ENCODE measurements at places on chromosomes 12 and 14.

GRCh38 chr14:76430017-76430416 lies 54.1 kb downstream of the ESRRB start:
- DNase-seq, result no peak

DNA sequence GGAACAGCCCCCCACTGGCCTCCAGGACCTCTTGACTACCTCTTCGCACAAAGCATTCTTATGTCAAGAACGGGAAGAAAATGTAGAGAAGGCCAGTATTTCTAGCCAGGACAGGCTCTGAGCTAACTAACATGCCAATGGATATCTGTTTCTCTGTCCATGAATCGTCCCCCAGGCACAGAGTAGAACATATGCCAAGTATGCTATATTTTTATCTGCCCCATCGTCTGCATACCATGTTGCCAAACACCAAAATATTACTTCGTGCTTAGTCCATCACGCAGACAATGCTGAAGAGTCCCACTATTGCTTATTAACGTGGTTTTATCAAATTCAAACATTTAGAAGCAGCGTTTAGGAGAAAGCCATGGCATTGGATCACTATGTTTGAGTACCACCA lies 151.4 kb upstream of the CPSF6 start:
- no peak for DNase-seq

- DNase-seq, result no peak
Measured at GRCh38 chr14:102196039-102196901, 56.6 kb downstream of the WDR20 start.

GRCh38 chr12:126936181-126936851 lies 1330.7 kb upstream of the TMEM132C start:
- peak; percentile 26 for DNase-seq

DNA sequence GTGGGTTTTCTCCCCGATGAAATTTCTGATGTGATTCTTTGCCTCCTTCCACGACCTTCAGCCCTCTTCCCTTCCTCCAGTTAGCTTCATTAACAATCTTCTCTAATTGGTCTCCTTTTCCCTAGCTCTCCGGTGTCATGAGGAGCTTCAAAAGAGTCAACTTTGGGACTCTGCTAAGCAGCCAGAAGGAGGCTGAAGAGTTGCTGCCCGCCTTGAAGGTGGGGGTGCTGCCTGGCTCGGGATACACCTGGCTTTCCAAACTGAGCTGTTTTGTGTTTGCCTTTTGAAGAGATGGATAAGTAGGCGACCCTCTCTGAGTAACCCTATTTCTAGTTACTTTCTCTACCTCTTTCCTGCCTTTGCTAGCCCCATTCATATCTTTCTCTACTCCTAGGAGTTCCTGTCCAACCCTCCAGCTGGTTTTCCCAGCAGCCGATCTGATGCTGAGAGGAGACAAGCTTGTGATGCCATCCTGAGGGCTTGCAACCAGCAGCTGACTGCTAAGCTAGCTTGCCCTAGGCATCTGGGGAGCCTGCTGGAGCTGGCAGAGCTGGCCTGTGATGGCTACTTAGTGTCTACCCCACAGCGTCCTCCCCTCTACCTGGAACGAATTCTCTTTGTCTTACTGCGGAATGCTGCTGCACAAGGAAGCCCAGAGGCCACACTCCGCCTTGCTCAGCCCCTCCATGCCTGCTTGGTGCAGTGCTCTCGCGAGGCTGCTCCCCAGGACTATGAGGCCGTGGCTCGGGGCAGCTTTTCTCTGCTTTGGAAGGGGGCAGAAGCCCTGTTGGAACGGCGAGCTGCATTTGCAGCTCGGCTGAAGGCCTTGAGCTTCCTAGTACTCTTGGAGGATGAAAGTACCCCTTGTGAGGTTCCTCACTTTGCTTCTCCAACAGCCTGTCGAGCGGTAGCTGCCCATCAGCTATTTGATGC lies 797 bp downstream of the ESPL1 start:
- DNase-seq, result no peak

GRCh38 chr12:16437926-16438325 lies 90.5 kb downstream of the MGST1 start:
- no peak for DNase-seq

DNA sequence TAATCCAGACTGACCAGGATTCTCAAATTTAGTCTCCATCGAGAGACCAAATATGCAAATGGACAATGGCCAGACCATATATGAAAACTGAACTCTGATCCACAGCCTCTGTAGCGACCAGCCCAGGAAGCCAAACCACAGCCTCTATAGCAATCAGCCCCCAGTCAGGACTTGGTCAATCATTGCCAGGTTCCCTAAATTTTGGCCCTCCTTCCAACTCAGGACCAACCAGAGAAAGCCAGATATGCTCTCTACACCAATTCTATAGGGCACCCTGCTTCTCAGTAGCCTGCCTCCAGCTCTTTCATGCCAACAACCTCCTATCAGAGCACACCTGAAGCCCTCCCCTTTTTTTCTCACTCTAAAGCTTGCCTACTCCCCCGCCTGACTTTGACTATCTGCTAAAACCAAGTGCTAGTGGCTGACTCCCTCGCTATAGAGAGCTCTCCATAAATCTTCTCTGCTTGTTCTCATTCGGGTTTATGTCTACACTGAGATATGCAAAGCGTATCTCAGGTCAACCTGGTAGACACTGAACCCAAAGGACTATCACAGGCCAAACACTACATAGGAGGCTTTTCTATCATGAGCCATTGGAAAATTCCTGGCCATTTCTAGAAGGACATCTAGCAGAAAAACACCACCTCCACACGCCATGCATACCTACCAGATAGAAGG lies 110.5 kb upstream of the FUT8 start:
- no peak for DNase-seq

GRCh38 chr12:83690465-83690864 lies 1003.8 kb downstream of the TMTC2 start:
- DNase-seq, result no peak

All from H54 (cell line).